Dermis microvascular lymphatic vessel endothelial cell (primary cell): ENCODE measurements at places on chromosomes 7 and 10. TPM values are rescaled to one million over a fixed set of nuclear protein-coding genes. Genes with fewer than 3 reads are reported as not detected.

GRCh38 chr7:80833289-80834268 is 85.3 kb downstream of the SEMA3C start:
- no peak for DNase-seq

DNA sequence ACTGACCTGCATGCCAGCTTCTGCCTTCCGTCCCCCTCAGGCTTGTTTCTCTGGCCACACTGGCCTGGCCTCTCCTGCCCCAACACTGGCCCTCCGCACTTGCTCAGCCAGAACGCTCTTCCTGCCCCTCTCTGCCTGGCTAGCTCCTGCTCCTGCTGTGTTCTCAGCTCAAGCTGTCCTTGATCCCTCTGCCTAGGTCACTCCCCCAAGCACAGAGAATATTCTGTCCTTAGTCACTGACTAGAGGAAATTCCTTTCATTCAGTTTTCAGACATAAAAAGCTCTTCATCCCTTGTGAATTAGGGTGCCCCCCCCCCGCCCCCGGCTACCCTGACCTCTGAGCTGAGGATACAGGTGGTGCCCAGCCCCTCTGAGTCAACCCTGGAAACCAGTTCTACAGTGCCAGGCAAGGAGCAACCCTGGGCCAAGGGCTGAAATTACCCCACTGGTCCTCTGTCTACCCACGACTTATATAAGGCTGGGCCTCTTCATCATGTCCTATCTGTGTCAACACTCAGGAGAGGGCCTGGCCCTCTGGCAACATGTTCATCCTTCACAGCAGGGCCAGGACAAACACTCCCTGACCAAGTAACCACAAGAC is 6.6 kb upstream of the SGPL1 start:
- DNase-seq, result no peak

GRCh38 chr7:118182593-118183427 is 1.2 kb upstream of the LSM8 start:
- no peak for DNase-seq

DNA sequence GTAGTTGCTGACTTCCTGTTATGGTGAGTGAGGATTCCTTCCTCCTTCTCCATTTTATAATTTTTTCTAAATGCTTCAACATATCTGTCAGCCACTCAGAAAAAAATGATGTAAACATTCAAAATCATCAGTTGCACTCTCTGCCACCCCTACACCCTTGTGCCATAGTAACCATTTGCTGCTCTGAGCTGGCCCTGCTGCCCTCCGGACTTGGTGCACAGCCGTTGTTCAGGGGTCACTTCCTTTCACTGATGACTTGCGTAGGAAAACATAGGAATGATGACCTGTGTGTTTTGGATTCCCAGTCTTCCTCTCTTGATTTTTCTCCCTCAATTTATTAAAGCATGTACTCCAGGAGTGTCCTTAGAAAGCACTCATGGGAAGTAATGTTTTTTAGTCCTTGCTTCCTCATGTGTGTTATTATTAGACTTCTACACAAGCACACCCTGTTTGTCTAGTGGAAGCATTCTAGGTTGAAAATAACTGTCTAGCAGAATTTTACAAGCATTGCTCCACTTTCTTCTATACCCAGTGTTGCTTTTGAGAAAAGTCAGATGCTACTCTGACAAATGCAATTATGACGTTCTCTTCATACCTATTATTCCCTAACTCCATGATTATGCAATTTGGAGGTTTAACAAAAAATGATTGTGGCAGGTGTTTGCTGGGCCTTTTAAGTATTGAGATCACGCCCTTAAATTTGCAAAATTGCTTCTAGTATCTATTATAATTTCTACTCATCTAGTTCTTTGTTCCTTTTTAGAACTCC is 62.6 kb upstream of the MTPN start:
- peak; percentile 75 for DNase-seq

DNA sequence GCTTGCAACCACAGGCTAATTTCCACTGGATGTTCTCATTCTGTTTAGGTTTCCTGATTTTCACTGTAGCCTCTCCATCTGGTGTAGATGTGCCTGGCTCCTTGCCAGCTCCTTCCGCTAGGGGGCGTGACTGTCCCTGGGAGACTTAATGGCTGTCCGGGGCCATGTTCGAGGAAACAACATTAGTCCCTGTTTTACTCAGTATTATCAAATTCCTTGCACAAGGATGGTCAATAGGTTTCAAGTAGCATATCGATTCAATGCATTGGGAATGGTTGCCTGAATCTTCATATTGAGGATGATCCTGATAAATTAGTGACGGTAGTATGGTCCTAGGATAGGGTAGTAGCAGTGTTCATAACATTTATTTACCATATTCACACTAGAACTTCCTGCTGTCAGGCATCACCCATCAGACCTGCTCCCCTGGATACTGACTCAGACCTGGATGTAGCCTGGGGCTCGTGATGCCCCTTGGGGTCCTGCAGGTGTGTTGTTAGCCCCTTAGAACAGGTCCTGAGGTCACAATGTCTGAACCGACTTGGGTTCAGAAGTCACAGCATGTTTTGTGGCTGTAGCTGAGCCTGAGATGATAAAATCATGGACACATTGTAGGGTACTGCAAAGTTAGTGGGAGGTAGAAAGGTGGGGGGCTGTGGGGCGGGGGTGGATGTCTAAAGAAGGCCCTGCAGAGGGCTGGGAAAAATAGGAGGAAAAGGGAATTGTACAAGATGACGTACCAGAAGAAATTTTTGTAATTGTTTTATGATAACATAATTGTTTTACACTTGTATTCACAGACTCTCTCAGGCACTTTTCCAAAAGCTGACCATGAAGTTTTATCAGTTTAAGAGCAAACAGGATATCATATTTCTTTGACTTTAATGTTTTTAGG is 8.9 kb upstream of the EXOC6 start:
- peak; percentile 94 for DNase-seq

- no peak for DNase-seq
Observed at GRCh38 chr7:55185321-55185802, 166.5 kb downstream of the EGFR start.

DNA sequence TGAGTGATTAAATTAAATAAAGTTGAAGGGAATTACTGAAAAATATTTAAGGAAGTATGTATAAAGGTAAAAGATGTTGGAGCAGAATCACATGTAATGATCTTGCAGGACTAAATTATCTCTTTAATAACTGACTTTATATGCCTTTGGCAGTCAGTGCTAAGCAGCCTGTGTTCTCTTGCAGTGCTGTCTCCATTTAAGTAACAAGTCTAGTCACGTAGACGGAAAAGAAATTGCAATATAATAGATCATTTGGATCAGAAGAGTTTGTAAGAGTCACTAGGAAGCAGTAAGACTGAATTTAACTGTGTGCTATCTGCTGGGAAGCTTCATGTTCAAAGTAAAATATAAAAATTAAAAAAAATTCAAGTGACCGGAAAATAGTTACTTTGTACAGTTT is 21.4 kb downstream of the BZW2 start:
- DNase-seq, result no peak

GRCh38 chr10:90028312-90028711 is 326.9 kb downstream of the KIF20B start:
- DNase-seq, result no peak

GRCh38 chr7:66296001-66296521 is 90.9 kb downstream of the TPST1 start:
- DNase-seq, result no peak

GRCh38 chr7:4825081-4825480 is 36.7 kb downstream of the PAPOLB start:
- no peak for DNase-seq

GRCh38 chr7:146659732-146660131 is 543.1 kb downstream of the CNTNAP2 start:
- DNase-seq, result no peak

DNA sequence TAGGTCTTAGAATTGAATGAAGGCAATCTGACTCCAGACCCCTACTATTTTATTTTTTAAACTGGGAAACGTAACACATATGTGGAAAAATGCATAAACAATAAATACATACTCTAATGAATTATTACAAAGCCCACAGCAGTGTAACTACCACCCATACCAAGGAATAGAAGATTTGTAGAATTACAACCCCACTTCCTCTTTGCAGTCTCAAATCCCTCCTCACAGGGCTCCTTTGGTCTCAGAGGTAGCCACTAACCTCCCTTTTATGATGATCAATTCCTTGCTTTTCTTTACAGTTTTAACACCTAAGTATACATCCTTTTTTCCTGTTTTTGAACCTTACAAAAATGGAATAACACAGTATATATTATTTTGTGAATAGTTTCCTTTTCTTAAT is 6.7 kb upstream of the CCDC126 start:
- no peak for DNase-seq

DNA sequence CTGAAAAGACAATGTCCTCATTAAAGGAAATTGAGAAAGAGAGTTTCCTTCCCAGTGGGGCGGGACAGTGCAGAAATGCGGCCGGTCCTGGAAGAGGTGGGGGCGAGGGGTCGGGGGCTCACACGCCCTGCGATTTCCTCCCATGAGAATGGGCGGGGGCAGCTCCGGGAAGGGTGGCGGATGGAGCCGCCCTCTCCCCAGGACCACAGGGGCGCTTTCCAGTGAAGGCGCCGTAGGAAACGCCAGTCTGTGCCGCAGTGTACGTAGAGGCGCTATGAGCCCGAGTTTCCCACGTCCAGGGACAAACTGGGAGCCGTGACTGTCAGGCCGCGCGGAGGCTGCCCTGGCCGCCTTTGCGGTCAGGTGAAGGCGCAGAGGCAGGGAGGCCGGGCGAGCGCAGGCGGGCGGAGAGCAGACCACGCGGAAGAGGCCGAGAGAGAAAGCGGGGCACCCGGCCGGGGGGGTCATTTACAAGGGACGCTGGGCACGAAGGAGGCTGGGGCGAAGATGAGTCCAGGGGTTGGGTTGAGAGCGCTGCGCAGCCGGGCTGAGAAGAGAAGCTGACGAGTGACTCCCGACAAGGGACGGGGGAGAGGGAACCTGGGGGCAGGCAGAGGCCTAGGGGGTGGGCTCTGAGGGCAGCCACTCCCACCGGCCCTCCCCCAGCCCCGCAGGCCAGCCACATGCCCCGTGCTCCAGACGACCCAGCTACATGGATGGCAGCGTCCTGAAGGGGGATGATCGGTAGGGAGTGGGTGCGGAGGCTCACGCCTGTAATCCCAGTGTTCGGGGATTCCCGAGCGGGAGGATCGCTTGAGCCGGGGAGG is 45.0 kb downstream of the ALOX5 start:
- peak; percentile 29 for DNase-seq

DNA sequence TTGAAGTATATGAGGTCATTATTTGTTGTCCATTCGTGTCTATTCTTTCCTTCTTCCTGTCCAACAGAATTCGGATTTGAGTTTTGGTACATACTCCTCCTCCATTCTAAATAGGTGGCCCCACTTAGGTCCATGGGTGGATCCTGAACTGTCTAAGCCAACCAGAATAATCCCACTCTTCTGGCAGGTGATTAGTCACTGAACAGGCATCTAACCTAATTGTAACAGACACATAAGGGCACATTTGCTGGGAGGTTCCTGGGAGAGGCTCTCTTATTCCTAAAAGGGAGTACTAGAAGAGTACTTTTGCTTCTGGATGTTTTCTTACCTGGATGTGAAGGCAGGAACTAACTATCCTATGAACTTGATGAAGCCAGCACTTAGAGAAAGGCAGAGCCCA is 16.8 kb downstream of the LRRC72 start:
- no peak for DNase-seq

DNA sequence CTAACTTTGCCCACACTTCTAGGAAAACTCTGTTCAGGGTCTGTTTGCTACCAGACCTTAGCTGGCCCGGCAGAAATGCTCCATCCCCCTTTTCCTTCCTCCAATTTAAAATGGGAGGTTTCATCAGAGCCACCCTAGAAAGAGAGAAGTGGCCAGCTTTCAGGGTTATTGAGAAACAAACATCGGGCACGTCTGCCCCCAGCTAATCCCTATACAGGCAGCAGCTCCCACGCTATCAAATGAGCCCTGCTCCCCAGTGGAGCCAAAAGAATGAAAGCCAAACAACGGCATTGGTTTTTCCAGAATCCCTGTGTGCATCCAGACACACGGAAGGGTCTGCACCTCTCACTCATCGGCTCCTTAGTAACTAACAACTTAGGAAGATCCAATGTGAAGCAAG is 132.5 kb downstream of the GRID1 start:
- no peak for DNase-seq

SNX8 gene
- 7.8 and 10.7 TPM in 2 replicates for total RNA-seq
